ENCODE measurements at places on chromosomes 7 and 10.

GRCh38 chr10:13716081-13717071 is 129.6 kb downstream of the PRPF18 start:
- no peak for DNase-seq

- DNase-seq = no peak
These were observed 209.3 kb upstream of the PLXDC2 start for GRCh38 chr10:19606968-19607367.

DNA sequence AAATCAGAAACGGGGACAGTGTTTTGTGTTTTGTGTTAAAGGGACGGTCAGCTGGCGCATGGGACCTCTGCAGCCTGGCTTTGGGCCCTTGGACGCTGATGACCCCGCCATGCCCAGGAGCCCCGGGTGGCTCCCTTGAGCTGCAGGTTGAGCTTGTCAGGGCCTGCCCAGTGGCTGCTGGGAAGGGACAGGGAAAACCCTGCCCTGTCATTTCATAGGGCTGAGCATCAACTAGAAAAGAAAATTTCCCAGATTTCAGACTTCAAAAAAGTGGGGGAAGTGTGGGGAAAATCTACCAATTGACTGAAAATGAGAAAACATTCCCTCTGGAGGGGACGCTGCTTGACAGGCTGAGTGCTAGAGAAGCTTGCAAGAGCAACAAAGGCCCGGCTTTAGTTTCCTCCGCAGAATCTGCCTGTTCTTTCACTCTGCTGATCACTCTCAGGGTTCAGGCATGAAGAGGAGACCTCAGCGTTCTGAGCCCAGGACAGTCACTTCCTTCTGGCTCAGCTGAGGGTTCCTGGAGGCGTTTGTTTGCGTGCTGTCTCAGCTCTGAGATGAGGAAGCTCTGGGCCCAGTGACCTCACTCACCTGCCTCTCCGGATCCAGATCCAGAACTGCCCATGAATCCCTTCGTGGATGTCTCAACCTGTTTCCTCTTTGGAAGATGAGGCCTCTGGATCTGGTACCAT is 18.6 kb upstream of the DNAJB6 start:
- DNase-seq = no peak

DNA sequence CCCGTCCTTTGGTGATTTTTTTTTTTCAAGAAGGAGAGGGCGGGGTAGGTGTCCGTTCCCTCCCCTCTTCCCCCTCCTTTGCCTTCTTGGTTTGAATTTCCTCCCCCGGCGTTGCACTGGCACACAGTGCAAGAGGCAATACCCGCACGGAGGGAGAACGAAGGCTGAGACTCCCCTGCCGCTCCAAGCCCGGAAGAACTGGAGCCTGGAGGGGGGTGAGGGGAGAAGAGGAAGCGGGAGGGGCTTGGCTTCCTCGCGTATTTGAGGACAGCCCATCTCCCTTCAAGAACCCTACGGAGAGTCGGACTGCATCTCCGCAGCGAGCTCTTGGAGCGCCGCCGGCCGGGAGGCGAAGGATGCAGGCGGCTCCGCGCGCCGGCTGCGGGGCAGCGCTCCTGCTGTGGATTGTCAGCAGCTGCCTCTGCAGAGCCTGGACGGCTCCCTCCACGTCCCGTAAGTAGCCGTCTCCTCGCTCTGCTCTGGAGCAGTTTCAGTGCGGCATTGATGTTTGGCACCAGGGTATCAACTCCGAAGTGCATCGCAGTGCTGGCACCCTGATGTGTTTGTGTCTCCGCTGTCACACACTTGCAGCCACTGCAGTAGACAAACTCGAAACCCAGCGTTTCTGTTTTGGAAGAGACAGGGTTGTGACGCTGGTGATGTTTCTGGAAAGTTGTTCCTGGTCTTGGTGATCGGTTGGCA is at the start of gene CNTNAP2:
CNTNAP2 (plus strand) TSS at position 281 of the 702 bp plus-strand sequence; CDS start at position 357, 76 bp downstream.
- DNase-seq = peak; percentile 94

DNA sequence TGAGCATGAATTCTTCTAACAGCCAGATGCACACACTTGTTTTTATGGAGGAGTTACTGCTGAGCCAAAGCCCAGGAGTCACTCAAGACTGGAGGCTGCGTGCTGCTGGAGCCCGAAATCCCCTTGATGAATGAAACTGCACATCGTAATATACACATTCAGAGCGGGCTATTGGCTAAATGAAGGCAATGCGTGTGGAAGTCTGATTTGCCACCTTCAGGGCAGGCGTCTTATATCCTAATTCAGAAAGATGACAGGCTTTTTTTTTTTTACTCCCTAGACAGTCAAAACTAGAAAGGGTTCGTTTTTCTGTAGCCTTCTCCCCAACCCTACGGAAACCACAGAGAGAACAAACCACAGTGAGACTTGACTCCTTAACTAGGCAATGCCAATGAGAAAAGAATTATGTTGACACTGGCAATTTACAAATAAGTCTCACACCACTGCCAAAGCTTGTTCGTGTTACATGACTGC is 227.2 kb upstream of the KLF14 start:
- no peak for DNase-seq

GRCh38 chr10:114402233-114402632 is 2.1 kb downstream of the AFAP1L2 start:
- DNase-seq = no peak

DNA sequence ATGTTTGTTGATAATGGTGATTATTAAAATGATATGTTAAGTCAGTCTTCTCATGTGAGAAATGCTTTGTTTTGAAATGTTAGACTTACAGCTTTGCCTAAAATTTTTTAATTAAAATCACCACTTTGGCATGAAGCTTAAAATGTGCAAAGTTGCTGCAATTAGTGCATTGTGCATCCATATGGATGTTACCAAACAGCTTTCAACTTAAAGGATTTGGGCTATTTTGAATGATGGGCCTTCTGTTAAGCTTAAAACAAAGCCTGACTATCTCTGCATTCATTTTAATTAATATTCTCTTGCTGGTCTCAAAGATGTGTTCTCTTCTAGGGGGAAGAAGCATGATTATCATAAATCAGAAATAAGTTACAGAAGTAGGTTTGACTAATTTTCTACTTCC is 64.6 kb upstream of the FZD1 start:
- DNase-seq = no peak

GRCh38 chr7:136174477-136175125 is 197.4 kb upstream of the MTPN start:
- DNase-seq = no peak

DNA sequence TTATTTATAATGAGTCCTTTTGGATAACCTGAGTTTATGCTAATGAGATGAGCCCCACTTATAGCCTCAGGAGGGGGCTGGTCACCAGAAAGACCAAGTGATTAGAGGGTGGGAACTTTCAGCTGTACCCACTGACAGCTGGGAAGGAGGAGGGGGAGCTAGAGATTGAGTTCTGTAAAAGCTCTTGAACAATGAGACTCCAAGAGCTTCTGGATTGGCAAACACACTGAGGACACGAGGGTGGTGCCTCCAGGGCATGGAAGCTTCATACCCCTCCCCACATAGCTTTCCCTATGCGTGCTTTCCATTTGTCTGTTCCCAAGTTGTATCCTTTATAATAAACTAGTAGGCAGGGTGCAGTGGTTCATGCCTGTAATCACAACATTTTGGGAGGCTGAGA is 20.3 kb downstream of the MRPS24 start:
- peak; percentile 68 for DNase-seq

DNA sequence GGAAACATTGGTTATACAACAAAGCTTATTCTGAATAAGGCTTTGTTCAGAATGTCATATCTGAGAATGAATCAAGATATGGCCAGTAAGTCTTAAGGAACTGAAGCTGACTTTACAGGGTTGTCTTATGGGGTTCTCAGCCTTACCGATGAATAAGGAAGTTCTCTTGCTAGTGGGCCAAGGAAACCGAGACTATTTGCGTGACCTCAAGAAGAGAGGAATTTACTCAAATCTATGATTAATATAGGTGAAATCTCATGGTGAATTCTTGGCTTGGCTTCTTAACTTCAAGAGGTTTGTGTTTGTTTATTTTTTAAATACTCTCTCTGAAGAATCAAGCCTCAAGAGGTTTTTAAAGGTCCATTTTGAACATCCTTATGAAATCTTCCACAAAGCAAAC is 4.7 kb upstream of the MRLN start:
- no peak for DNase-seq

DNA sequence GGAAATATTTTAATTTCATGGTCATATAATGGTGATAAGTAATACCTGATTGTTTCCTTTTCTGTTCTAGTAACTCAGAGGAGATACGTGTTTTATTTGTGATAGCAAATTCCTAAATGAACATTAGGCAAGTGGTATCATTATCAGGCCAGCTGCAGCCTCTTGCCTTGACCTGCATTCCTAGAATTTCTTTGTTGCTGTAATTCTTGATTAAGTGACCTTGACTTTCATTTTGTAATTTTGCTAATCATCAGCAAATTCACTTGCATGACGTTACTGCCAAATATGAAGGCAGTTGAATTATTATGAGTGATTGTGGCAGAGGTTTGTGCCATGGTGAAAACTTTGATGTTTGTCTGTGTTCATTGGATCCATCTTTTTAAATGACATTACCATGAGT is 5.6 kb upstream of the AS3MT start:
- no peak for DNase-seq

- peak; percentile 58 for DNase-seq
These were observed 85.8 kb upstream of the EGFR start for GRCh38 chr7:54932818-54933543.
